ENCODE measurements at places on chromosomes 1 and 21.

DNA sequence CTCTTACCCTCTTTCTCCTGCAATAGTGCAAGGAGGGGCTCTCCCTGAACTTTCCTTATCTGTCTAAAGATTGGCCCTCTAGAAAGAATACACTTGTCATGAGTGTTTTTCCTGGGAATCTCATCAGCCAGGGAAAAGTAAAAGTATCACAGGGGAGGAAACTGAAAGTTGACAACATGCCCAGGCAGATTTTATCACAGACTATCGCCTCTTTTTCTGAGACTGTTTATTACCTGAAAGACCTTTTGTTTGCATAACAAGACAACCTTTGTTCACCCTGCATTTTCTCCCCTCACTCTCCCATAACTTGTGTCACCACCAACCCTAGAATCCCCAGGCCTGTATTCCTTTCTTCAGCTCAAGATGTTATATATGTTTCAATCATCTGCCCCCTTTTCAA, 794.7 kb upstream of the ADAMTS5 start:
- no peak for DNase-seq

- no peak for DNase-seq
Observed at GRCh38 chr1:99570486-99571089, 75.3 kb upstream of the PALMD start.

GRCh38 chr21:35336534-35336933, 287.4 kb upstream of the RUNX1 start:
- no peak for DNase-seq

- no peak for DNase-seq
Observed at GRCh38 chr1:4267381-4268261, 367.5 kb upstream of the C1orf174 start.

DNA sequence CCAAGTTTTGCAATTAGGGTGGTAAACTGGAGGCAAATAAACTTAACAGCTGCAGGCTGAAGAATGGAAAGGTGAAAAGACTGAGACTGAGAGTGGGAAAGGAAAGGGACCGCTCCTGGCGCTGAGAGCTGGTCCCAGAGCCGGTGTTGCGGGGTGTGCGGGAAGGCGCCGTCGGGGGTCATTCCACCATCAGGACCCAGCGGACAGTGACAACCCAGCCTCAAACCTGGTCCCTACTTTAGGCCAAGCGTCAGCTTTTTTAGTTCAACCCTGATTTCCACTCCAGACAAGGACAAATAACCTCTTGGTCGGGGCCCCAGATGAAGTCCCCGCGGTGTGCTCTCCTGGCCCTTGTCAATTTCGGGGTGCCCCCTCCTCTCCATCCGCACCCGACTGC, 145.8 kb upstream of the ETS2 start:
- no peak for DNase-seq

- no peak for DNase-seq
Observed at GRCh38 chr1:87284456-87285240, 44.0 kb upstream of the LMO4 start.

DNA sequence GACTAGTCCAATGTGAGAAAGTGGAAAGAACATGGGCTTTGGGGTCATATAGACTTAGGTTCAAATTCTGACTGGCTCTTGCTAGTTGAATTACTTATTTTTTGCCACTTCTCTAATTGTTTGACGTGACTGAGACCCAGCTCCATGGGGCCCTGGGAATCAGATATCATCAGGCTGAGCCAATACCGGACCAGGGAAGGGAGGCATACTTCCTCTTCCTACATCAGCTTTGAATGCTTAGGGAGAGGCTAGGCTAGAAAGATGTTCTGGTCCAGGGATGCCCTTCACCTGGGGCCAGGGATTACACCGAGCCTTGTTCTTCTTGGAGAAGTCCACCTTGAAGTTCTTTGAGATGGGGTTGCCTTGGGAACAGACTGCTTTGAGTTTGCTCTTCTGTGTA, 3.7 kb upstream of the NR1I3 start:
- DNase-seq, result no peak

DNA sequence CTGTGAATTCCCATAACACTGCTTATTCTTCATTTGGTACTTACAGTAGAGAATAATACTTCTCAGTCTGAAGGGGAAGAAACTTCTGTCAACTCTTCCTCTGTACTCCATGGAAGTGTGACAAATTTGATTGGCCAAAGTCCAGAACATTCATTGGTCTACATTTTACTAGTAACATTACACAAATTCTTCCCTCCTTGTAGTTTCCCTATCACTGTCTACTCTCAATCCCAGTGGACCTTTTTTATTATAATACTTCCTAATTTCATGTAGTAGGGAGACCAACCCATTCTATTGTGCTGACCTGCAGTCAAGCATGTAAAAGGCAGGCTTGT, 74.7 kb downstream of the ALG6 start:
- no peak for DNase-seq

GRCh38 chr1:45381243-45381642, 41.0 kb upstream of the MUTYH start:
- DNase-seq, result no peak

DNA sequence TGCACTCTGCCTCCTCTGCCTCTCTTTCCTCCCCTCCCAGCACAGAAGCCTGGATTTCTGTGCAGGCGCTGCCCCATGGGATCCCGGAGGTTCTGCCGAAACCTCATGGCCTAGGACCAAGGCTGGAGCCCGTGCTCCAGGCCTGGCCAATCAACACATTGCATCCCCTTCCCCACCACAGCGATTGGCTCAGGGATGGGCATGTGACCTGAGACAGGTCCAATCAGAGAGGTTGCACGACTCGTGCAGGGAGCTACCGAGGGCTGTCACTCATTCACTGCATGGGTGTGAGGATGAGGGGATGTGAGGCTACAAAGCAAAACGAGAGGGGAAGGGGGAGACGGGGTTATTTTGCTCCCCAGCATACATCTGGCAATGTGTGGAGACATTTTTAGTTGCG, 3.3 kb upstream of the CELA2B start:
- DNase-seq, result no peak

- no peak for DNase-seq
Observed at GRCh38 chr1:67257173-67257535, 50.5 kb upstream of the IL12RB2 start.
